HS-5 (cell line): ENCODE measurements at places on chromosomes 5 and 9.

GRCh38 chr5:61232490-61233050 lies 70.3 kb upstream of the SMIM15 start:
- DNase-seq, result no peak

DNA sequence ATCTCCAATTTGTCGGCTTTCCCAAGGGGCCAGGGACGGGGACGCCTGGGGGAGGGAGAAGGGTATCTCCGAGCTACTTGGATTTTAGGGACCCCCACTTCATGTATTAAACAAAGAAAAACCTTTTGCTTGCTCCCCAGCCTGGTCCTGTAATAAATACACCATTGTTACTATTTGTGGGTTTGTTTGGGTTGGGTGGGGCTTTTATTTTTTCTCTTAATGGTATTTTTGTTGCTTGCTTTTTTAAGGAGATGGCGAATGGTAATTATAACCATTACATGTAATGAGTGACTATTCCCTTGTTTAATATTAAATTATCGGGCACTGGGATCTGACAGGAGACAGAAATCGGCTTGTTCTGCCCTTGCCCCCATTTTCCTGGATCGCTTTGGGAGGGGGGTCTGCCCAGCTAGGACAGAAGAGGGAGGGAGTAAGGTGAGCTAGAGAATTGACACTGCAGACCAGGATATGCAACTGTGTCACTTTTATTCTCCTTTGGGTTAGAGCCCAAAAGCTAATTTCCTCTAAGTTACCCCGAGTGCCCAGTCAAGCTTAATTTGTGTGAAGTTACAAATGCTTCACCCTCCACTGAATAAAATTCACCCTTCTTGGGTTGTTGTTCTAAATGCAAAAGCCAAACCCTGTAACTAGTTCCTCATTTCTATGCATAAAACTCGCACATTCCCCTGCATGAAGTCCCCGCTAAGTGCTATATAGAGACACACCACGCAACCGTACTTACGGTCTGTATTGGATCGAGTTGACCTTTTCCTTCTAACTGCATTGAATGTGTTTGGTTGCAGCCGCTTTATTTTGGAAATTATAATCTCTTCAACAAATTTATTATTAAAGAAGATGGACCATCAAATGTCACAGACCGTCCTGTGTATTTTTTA lies 1.6 kb upstream of the ZNF608 start:
- DNase-seq, result no peak

GRCh38 chr5:172701291-172701656 lies 60.2 kb downstream of the NEURL1B start:
- DNase-seq, result no peak

GRCh38 chr9:134321531-134321930 lies 4.7 kb upstream of the RXRA start:
- no peak for DNase-seq

DNA sequence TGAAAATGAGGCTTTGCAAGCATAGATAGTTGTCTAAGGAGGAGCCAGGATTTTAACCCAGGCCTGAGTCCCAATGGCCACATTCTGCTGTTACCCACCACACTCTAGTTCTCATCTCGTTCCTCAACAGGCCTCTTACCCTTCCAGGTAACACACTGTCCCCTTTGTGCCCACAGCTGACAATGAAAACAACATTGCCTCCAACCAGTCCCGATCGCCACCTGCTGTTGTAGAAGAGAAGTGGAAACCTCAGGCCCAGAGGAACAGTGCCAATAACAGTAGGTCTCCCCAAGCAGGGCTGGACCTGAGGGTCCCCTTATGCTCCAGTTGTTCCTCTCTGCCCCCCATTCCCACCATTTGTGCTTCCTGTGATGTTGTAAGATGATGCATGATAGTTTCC lies 30.4 kb downstream of the AMBP start:
- no peak for DNase-seq

DNA sequence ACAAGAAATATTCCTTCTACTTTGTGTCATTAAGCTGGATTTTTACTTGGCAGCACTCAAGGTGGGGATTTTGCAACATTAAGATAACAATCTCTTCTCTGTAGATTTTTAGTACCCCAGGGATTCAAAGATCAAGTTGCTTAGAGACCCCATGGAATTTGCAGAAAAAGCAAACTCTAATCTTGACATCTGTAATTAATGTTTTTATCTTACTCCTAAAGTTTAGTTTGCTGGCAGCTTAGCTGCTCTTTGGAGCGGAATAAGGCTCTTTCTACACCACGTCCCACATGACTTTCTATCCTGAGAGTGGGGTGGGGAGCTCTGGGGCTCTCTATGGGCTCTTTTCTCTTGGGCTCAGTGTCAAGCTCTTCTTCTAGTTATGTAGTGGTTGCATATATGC lies 21.7 kb upstream of the SPDL1 start:
- DNase-seq, result no peak

GRCh38 chr5:40233268-40233667 lies 446.4 kb upstream of the PTGER4 start:
- DNase-seq, result peak; percentile 28

DNA sequence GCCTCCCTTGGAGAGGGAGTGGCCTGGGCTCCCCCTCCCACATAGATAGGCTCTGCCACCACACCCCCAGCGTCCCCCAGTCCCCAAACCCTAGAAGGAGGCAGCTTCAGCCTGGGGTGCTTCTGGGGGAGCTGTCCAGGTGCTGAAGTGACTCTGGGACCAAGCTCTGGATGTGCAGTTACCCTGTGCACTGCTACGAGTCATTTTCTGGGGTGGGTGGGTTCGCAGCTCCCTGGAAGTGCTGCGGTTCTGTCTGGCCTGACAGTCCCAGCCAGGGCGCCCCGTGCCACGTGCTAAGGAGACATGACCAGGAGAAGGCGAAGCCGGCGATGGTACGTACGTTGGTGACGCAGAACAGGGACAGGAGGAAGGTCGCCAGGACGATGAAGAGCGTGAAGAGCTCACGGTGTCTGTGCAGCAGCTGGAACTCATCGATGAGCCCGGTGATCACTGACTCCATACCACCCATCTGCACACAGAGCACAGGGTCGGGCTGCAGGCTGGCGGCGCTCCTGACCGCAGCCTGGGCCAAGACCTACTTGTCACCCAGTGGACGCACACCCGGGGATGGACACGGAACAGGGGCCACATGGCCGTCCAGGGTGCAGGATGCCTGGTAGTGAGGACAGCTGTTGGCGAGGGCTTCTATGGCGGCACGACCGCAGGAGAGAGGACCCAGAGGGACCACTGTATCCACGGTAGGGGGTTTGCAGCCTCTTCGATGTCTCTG lies 35.7 kb downstream of the SLC6A3 start:
- no peak for DNase-seq
